Heart left ventricle (tissue), 16 donors: ENCODE measurements at places on chromosomes 6 and 20.

DNA sequence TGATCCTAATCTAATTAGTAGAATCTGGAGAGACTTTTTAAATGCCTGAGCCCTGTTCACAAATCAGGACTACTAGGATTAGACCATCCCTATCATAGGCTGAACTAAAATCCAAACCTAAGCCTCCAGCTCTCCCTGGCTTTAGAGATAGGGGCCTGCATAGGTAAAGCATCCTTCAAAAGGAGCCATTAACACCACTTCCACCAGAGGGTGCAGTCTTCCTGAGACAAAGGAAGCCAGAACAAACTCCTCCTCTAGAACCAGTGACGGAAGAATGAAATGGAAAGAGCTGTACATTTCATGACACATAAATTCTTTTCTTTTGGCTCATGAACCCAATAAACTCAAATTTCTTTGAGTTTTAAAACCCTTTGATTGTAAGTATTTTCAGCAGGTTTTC, 291.2 kb upstream of the ADGRB3 start:
- DNase-seq, result no peak

DNA sequence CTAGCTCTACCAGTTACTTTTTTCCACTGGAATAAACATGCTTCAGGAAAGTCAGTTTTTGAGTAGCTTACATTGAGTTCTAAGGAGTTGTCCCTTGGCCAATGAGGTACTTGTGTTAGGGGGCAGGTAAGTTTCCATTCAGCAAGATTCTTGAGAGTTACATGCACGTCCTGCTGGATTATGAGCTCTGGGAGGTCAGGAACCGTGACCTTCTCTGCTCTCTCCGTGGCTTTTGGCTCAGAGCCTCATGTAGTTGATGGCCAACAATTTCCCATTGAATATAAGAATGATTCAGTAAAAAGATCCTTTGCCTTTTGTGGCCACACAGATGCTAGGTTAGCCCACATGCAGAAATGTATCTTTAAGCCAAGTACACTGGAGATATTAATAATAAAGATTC, 181.8 kb upstream of the RALGAPA2 start:
- peak; percentile 22 for DNase-seq

DNA sequence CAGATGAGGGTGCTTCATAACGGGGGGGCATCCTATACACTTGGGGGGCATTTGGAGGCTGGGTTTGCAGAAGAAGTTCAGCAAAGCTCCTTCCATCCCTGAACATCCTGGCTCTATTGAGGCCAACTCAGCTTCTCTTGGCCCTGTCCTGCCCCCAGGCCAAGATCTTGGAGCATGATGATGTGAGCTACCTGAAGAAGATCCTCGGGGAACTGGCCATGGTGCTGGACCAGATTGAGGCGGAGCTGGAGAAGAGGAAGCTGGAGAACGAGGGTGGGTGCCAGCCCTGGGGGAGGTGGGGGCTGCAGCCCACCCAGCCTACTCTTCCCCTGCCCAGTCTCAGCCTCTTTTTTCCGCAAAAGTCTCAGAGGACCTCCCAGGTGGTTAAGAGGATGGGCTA, 17.2 kb downstream of the GDAP1L1 start:
- DNase-seq, result no peak

DNA sequence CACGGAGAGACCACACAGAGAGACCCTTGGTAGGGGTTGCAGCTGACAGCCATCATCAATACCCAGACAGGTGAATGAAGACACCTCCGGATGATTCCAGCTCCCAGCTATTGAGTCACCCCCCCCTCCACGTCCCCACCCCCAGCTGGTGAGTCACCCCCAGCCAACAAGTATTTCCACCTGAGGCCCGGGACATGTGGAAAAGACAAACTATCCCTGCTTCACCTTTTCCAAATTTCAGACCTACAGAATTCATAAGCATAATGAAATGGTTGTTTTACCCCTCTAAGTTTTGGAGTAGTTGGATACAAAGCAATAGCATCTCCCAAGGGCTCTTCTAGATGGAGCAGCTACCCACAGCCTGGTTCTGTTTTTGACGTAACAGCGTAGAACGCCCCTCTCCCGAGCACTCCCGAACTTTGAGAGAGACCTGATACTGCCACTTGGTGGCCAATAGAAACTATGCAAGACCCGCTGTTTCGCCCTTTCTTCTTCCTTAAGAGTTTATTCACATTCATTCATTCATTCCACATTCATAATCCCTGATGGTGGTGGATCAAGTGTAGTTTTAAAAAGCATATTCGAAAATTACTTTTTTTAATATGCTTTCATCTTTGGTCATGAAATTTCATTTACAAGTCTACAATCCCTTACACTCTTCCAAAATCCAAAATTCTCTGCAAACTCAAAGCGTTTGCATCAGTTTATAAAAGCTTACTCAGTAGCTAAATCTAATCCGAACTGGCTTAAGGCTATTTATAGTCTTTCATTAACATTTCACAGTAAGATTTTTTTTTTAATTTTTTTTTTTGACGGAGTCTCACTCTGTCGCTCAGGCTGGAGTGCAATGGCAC, 15.1 kb upstream of the PPP1R16B start:
- DNase-seq, result no peak

GRCh38 chr6:25007269-25007699, 71.5 kb upstream of the RIPOR2 start:
- no peak for DNase-seq

DNA sequence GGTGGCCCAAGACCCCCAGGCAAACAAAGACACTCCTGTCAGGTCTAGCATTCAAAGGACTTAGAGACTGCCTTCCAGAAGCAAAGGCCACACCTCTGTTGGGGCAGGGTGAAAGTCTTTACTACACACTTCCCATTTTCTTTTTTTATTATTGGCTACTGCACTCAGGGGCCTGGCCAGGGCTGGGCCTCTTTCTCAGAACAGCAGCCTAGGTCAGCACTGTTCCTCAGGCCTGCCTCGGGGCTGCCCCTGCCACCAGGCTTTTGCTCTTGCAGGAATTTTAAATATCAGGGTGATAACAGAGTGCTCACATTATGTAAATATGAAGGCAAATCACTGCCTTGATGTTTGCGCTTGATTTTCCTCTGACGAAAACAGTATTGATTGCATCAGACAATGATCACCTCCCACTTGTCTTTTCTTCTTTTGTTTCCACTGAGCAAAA, 18.5 kb downstream of the GSTA4 start:
- no peak for DNase-seq

DNA sequence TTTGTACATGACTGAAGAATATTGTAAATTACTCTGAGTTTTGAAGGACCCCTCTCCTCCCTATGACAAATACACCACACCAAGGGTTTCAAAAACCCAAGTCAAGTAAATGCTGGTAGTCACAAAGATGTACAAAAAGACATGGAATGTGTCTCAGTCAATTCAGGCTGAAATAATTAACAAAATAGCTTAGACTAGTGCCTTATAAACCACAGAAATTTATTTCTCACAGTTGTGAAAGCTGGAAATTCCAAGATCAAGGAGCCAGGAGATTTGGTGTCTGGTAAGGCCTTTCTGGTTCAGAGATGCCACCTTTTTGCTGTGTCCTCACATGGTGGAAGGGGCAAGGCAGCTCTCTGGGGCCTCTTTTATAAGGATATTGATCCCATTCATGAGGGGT, 202.3 kb upstream of the RIN2 start:
- DNase-seq, result no peak

GRCh38 chr6:159720708-159721107, 6.6 kb upstream of the WTAP start:
- DNase-seq, result no peak

GRCh38 chr6:41171908-41172307, 9.0 kb upstream of the TREM2 start:
- DNase-seq, result no peak

DNA sequence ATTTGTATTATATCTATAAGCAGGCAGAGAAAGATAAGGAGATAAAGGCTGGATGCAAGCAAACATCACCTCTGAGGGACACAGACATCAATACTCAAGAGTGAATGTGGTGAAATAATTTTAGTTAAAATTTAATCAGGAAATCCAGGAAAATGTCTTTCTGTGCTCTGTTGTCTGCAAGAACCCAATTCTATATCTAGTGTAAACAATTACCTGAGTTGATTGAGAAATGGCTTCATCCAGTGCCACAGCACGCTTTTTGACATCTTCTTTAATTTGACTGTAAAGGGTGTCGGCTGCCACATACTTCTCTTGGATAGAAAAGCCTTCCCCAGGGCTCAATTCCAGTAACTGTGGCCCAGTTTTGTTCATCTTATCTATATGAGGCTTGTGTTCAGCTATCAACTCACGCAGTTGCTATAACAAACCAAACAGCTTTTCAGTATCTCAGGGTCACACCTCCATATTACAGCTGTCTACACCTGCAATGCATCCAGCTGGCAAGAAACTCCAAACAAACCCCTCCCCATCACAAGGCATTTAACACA, 131.6 kb downstream of the DST start:
- peak; percentile 53 for DNase-seq

GRCh38 chr6:162178266-162178665, 549.3 kb downstream of the PRKN start:
- no peak for DNase-seq
